ENCODE measurements at places on chromosomes 11 and 22. TPM values are rescaled to one million over a fixed set of nuclear protein-coding genes. Genes with fewer than 3 reads are reported as not detected.

DNA sequence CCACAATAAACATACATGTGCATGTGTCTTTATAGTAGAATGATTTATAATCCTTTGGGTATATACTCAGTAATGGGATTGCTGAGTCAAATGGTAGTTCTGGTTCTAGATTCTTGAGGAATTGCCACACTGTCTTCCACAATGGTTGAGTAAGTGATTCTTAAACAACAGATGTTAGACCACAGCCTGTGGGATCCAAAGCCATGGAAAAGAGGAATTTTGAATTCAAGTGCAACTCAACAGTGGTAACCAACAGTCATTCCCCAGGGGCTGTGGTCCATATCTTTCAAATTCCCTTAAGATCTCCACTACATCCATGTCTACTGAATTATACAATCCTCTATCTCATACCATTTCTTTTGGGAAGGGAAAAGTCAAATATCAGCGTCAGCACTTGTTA is 321.5 kb downstream of the LARGE1 start:
- DNase-seq = no peak

GRCh38 chr11:70174547-70175235 is 28.4 kb upstream of the FADD start:
- no peak for DNase-seq

DDIAS gene
- total RNA-seq = 1.3 TPM

CSKMT gene
- total RNA-seq = 27.4 TPM

CCDC87 gene
- total RNA-seq = 0.10 TPM

DRD4 gene
- total RNA-seq = 0.49 TPM

All from T-cell (primary cell).